ENCODE measurements at places on chromosomes 12 and 14. TPM values are rescaled to one million over a fixed set of nuclear protein-coding genes. Genes with fewer than 3 reads are reported as not detected.

The GLIPR1L2 gene
- total RNA-seq: 0.41 TPM

The CLEC9A gene
- not detected for total RNA-seq

The NELL2 gene
- 6.0 TPM for total RNA-seq

The RPL10L gene
- not detected for total RNA-seq

The NOVA1 gene
- total RNA-seq: 10.2 TPM

The FGF6 gene
- total RNA-seq: not detected

The OR2AP1 gene
- total RNA-seq: not detected

The CD163 gene
- total RNA-seq: 341 TPM

The SMCO3 gene
- 0.49 TPM for total RNA-seq

The REC8 gene
- 23.6 TPM for total RNA-seq

The GPR84 gene
- 0.95 TPM for total RNA-seq

The TCL1A gene
- not detected for total RNA-seq

The KLRB1 gene
- total RNA-seq: 1.6 TPM

The C14orf39 gene
- total RNA-seq: not detected

The MTERF2 gene
- 5.8 TPM for total RNA-seq

The ARG2 gene
- total RNA-seq: 2.8 TPM

The TMX1 gene
- total RNA-seq: 25.6 TPM

The APOF gene
- total RNA-seq: not detected

The KCNA5 gene
- total RNA-seq: 58.8 TPM

The EAPP gene
- 32.8 TPM for total RNA-seq

The KRT7 gene
- total RNA-seq: 24.1 TPM

The PZP gene
- total RNA-seq: not detected

The PMEL gene
- total RNA-seq: not detected

The SERPINA3 gene
- 252 TPM for total RNA-seq

The ANO4 gene
- not detected for total RNA-seq

The DTX1 gene
- 0.41 TPM for total RNA-seq

The CLEC14A gene
- total RNA-seq: 31.4 TPM

The KRT6B gene
- 0.41 TPM for total RNA-seq

The TSPAN19 gene
- not detected for total RNA-seq

The SDR9C7 gene
- total RNA-seq: not detected

The TGM1 gene
- not detected for total RNA-seq

The MYF5 gene
- not detected for total RNA-seq

The ASPG gene
- 0.14 TPM for total RNA-seq

The SOAT2 gene
- 0.99 TPM for total RNA-seq

The PLEKHA5 gene
- total RNA-seq: 27.7 TPM

The ASIC1 gene
- not detected for total RNA-seq

The PAPLN gene
- 10.2 TPM for total RNA-seq

The CMKLR1 gene
- 56.6 TPM for total RNA-seq

The CCND2 gene
- total RNA-seq: 153 TPM

The SLC38A6 gene
- 39.4 TPM for total RNA-seq

The TBX5 gene
- 1.5 TPM for total RNA-seq

Data from thoracic aorta (tissue), 2 donors.